Non-pigmented ciliary epithelial cell (primary cell): ENCODE measurements at places on chromosomes 5 and 9.

- no peak for DNase-seq
These were observed 31.1 kb upstream of the BICD2 start for GRCh38 chr9:92795598-92796336.

DNA sequence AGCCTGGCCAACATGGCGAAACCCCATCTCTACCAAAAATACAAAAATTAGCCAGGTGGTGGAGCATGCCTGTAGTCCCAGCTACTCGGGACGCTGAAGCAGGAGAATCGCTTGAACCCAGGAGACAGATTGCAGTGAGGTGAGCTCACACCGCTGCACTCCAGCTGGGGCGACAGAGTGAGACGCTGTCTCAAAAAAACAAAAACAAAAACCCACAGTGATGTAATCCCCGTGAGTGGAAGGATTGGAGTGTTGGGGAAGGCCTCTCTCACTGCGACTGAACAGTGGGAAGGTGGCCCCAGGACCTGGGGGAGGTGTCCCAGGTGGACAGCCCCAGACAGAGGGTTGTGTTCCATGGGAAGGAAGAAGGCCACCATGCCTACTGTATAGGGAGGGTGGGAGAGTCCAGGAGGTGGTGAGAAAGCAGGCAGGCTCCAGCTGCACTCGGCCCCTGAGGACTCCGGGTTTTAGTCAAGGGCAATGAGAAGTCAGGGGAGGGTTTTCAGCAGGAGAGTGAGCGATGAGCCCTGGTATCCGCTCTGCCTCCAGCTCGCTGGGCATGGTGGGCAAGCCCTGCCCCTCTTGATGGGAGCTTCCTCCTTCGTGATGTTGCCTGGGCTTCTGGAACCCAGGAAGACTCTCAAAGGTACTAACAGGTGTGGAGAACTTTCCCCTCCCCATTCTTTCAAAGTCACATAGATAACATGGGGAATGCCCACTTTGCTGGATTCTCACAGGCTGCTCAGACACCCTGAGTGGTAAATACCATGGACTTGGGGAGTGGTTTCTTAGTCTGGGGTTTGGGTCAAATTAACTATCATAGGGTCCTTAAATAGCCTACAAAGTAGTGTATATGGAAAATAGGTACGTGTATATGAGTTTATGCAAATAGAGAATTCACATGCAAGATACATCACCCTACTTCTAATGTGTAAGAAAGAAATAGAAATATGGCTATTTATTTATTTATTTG is 74.7 kb downstream of the PPARGC1B start:
- no peak for DNase-seq

DNA sequence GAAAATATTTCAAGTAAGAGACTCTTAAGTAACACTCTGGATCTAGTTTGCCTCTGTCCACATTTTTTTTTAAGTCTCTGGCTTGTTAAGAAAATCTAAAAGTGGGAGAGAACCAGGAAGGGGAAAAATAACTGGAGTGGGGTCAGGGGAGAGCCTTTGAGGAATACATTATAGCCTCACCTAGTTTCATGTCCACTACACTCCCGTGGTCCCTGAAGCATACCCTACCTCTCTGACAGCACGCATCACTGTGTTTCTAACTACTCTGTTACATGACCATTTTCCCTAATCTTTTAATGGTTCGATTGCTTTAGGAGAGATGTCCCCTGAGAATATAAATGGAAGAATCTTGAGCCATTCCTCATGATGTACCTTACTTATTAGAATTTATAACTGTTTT is 318.3 kb downstream of the TMEM167A start:
- no peak for DNase-seq

DNA sequence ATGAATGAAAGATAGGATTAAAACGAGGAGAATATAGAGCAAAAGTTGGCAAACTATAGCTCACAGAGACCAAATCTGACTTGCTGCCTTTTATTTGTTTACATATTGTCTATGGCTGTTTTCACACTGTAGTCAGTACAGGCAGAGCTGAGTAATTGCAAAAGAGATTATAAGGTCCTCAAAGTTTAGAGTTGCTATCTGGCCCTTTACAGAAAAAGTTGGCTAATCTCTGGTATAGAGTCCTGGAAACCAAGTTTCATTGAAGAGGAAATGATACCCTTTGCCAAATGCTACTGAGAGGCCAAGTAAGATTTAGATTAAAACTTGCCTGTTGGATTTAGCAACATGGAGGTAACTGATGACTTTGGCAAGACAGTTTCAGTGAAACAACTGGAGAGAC is 36.0 kb downstream of the LYRM7 start:
- no peak for DNase-seq

DNA sequence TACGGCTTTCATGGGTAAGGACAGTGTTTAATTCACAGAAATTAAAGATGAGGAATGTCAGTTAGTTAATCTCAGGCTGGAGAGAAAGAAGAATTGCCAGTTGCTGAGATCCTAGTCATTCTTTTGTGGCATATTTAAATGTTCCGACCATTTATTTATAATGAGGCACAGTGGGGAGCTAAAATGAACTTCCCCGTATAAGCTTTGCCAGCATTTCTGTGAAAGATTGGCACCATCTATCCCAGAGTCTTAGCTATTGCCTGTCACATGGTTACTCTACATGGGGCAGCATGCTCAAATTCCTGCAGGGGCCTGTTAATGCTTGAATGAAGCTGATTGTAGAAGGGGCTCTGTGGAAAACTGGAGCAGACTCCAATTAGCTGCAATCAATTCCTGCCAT is 314.1 kb downstream of the PRELID2 start:
- DNase-seq, result no peak

DNA sequence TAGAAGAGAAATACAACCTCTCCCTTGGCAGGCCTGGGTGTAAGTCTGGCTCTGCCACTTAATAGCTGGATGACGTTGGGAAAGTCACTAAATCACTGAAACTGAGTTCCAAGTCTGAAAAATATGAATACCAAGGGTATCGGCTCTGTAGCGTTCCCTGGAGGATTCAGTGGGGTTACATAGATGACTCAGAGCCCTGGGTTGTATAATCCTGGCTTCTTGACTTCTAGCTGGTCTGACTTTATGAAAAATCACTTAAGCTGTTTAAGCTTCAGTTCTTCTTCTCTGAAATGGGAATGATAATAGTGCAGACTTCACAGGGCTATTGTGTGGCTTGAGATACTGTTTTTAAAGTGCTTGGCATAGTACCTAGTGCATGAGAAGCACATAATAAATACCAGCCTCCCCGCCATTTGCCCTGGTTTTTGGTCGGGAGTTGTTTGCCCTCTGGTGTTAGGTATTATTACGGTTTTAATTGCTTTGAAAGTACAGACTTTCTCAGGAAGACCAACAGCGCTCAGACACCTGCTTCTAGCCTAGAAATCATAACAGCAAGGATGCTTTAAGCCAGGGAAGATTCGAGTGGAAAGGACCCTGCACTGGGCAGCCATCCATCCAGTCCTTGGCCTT is 43.0 kb downstream of the CYFIP2 start:
- DNase-seq, result no peak

GRCh38 chr5:56460681-56461191 is 227.6 kb upstream of the ANKRD55 start:
- DNase-seq, result no peak

GRCh38 chr9:38138276-38138675 is 69.2 kb upstream of the SHB start:
- no peak for DNase-seq

GRCh38 chr5:150706776-150707390 is 6.0 kb upstream of the RBM22 start:
- no peak for DNase-seq

- no peak for DNase-seq
These were observed 109.0 kb downstream of the NTRK2 start for GRCh38 chr9:84778570-84778969.

DNA sequence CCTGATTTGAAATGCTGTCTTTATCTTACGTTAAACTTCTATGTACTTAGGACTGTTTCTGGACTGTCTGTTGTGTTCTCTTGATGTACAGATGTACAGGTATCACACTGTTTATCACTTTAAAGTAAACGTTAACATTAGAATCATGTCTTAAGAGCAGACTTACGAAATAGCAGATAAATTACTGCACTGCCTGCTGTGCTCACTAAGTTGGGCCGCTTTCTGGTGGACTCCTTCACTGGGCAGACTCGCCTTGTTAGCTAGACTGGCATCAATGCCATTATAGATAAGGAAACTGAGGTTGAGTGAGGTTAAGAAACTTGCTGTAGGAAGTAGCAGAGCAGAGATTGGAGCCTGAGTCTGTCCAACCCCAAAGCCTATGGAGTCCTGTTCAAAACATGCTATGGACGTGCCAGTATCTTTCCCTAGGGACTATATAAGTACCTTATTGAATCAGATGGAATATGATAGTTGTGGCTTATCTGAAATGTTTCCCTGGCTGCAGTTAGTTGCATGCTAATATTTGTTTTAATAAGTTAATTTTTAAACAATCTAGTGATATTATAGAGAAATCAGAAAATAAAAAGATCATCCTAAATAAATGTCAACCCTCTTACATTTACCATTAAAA is 16.9 kb downstream of the ZNF618 start:
- DNase-seq, result no peak

DNA sequence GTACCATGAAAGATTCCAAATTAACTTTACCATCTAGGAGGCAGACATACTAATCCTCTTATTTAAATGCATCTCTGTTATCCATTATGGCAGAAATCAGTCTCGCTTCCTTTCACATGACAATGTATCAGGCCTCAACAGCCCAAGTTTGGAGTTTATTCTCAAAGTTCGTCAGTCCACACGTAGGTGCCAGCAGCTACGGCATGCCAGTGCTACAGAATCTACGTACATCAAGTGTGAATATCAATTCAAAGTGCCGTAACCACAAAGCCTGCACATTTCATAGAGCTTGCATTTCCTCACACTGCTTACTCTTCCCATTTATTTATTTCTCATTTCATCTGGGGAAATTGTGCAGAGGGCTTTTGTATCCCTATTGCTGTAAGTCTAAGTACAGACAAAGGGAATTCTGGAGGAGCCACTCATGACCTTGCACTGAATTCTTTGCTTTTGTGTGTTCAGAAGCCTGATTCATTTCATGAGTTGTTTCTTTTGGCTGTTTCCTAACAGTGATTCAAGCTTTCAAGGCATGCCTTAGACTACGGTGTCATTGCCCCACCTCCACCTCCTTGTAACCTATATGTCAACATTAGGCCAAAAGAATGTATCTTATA is 10.0 kb downstream of the ENC1 start:
- peak; percentile 82 for DNase-seq

DNA sequence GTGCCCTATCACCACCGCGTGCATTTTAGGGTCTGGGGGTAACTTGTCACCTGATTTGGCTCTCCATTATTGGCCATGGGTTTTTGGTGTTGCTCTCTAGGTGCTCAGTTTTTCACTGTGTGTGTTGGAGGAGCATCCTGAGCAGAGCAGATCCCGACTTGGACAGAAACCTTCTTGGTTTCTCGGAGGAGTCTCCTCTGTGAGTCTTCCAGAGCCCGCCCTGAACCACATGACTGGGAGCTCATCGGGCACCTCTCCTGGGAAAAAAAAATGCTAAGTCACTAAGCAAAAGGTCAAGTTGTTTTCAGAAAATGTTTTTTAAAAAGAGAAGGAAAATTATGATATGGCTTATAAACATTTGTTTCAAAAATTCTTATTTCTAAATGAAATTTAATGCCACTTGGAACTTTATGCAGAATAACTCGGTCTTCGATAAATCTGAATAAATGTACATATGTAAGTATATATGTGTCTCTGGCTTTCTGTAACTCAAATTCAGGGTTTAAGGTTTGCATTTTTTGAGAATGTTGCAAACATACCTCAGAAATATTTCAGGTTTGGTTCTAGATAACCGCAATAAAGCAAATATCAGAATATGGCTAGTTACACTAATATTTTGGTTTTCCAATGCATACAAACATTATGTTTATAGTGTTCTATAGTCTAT is 255.2 kb downstream of the AUH start:
- DNase-seq, result no peak

- DNase-seq, result no peak
These were observed 107.7 kb downstream of the DMAC1 start for GRCh38 chr9:7691909-7692308.

DNA sequence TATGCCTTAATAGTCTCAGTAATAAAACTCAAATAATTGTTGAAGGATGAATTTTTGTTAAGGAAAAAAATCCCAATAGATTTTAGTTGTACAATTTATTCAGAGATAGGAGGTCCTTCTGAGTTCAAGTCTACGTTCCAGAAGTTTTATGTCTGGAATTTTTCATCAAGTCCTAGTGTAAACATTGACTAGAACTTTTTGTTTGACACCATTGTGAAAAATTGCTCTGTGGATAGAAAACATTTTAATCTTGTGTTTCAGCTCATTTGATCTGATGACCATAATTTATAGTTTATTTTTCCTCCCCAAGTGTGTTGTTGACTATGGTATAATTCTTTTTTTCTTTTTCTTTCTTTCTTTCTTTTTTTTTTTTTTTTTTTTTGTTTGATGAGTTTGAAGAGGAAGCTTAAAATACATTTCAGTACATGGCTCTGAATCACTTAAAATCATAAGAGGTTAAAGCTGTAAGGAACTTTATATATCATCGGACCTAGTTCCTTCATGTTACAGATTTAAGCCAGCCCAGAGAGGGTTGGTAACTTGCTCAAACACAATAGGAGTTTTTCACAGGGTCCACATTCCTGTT is 20.7 kb downstream of the ITGA1 start:
- no peak for DNase-seq

DNA sequence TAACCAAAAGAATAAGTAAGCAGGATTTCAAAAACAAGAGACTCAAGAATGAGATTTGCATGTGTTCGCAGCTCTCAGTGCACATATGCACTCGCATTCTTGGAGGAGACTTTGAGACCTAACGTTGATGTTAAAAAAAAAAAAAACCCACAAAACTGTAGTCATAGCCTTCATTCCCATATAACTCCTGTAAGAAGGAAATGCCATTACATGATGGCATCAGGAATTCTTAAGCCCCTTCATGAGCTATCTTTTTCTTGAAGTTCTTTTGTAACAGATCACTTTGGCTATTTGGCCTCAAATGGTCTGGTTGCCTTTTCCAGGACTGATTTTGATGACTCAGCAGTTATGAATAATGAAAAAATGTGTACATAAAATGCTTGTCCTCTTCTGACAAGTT is 113.8 kb downstream of the ALDH1A1 start:
- DNase-seq, result no peak

GRCh38 chr9:123655681-123656423 is 274.1 kb downstream of the DENND1A start:
- no peak for DNase-seq
